Transverse colon (tissue), 4 donors: ENCODE measurements at places on chromosomes 5 and 9. TPM values are rescaled to one million over a fixed set of nuclear protein-coding genes. Genes with fewer than 3 reads are reported as not detected.
A peak's percentile ranks its signal among the peaks of the same experiment; 100 is the strongest.

Gene CCDC192
- total RNA-seq = not detected

- H3K27me3 ChIP-seq = peaks cover 60% of the 10 kb centered on the region
- peaks cover 21% of the 10 kb centered on the region for H3K4me1 ChIP-seq
- peak within 1 kb of the TSS; percentile 39 for H3K4me3 ChIP-seq
- H3K36me3 ChIP-seq = no peaks in the 10 kb centered on the region
- no peak within 1 kb of the TSS for H3K27ac ChIP-seq
Observed at GRCh38 chr9:132409828-132410528, at the start of gene CFAP77. Gene CFAP77, plus strand, starts transcription at chr9:132410211. Its CDS starts 61 bp downstream, at chr9:132410272.

- H3K4me3 ChIP-seq = no peak overlapping the region
- H3K36me3 ChIP-seq = no peaks in the 10 kb centered on the region
- peaks cover 13% of the 10 kb centered on the region for H3K4me1 ChIP-seq
- H3K27ac ChIP-seq = no peak overlapping the region
Observed at GRCh38 chr9:120846251-120846889, 3.6 kb upstream of the PSMD5 start.

GRCh38 chr9:124489222-124489621 lies 18.0 kb downstream of the NR5A1 start:
- DNase-seq = no peak
- H3K36me3 ChIP-seq = no peaks in the 10 kb centered on the region
- H3K4me3 ChIP-seq = no peak overlapping the region
- no peaks in the 10 kb centered on the region for H3K4me1 ChIP-seq
- H3K27me3 ChIP-seq = peaks cover 56% of the 10 kb centered on the region
- no peak overlapping the region for H3K27ac ChIP-seq

- DNase-seq = no peak
- no peak overlapping the region for H3K4me3 ChIP-seq
- no peaks in the 10 kb centered on the region for H3K36me3 ChIP-seq
- H3K27me3 ChIP-seq = no peaks in the 10 kb centered on the region
Observed at GRCh38 chr5:61582205-61582820, 250.3 kb downstream of the ZSWIM6 start.

DNA sequence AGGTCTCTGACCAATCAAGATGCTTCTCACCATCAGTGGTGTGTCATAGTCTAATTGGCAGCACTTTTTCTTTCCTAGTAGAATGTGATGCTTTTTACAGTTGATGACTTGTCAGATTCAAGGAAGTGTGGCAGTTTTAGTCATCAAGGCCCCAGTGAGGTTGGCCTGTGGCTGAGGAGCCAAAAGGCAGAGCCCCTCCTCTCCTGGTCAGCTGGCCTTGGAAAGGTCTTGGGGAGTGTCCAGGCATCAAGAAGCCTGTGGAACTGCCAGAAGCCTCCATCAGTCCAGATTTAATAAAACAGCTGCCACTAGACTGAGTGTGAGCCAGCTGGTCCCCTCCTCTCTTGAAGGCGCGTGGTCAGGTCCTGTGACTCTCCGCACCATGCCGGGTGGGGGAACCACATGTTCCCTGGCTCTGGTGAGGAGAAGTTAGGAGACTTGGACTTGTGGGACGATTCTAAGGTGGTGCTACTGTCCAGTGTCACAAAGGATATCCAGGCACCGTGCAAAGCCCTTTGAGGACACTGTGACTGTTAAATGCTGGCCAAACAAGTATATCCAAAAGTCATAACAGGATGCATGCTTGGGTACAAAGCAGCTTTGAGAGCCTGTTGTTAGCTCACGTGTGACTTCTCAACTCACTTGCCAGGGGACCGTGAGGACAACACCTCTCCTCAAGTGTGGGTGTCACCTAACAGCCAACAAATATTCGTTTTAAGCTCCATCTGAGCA lies 6.1 kb upstream of the ANGPTL2 start:
- peaks cover 12% of the 10 kb centered on the region for H3K4me1 ChIP-seq
- H3K27me3 ChIP-seq = no peaks in the 10 kb centered on the region
- peak overlapping the region; percentile 49 for H3K27ac ChIP-seq
- no peak overlapping the region for H3K4me3 ChIP-seq

DNA sequence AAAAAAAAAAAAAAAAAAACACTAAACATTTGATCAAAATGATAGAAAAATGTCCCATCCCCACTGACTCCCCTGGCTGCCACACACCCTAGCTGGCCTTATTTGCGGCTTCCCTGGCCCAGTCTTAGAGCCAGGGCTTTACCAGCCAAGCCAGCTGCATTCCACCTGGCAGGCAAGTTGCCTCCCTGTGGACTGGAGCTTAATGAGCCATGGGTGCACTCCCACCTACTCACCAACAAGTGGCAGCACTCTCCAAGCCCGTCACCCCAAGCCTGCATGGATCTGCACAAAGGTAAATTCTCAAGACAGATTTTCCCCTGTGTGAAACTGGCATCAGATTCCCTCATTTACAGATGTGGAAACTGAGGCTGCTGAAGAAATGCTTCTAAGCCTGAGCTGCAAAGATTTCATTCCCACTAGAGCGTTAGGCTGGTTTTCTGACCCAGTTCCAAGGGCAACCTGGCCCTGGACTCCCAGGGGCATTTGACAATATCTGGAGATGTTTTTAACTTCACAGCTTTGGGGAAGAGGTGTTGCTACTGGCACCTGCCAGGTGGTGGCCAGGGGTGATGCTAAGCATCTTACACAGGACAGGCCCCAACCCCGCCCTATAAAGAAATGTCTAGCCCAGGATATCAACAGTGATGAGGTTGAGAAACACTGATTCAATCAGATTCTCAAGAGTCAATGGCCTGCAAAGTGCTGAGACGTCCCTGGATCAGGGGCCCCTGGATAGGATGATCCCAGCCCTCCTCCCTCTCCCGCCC lies 21.9 kb upstream of the VDAC1 start:
- H3K36me3 ChIP-seq = no peaks in the 10 kb centered on the region
- no peaks in the 10 kb centered on the region for H3K4me1 ChIP-seq
- H3K27me3 ChIP-seq = no peaks in the 10 kb centered on the region
- DNase-seq = peak; percentile 75

GRCh38 chr9:112731971-112732370 lies 14.1 kb upstream of the INIP start:
- peak; percentile 60 for DNase-seq
- no peak overlapping the region for H3K27ac ChIP-seq
- H3K4me1 ChIP-seq = peaks cover 14% of the 10 kb centered on the region
- H3K4me3 ChIP-seq = no peak overlapping the region
- H3K27me3 ChIP-seq = no peaks in the 10 kb centered on the region

DNA sequence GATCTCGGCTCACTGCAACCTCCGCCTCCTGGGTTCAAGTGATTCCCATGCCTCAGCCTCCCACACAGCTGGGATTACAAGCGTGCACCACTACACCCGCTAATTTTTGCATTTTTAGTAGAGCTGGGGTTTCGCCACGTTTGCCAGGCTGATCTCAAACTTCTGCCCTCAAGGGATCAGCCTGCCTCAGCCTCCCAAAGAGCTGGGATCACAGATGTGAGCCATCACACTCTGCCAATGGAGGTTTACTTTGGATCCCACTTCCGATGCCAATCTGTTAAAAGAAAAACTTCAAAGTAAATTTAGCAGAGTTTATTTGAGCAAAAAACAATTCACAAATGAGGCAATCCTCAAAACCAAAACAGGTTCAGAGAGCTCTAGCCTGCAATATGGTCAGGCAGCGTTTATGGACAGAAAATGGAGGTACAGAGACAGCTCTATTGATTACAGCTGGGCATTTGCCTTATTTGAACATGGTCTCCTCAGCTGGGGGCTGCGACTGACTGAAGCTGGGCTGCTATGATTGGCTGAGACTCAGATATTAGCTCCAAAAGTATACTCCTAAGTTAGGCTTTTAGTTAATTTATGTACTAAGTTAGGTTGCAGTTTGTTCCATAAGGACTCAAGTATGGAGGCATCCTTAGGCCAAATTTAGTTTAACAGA lies 18.6 kb upstream of the UBTD2 start:
- no peaks in the 10 kb centered on the region for H3K4me1 ChIP-seq
- no peak for DNase-seq
- H3K27me3 ChIP-seq = no peaks in the 10 kb centered on the region
- no peak overlapping the region for H3K27ac ChIP-seq
- H3K4me3 ChIP-seq = no peak overlapping the region

DNA sequence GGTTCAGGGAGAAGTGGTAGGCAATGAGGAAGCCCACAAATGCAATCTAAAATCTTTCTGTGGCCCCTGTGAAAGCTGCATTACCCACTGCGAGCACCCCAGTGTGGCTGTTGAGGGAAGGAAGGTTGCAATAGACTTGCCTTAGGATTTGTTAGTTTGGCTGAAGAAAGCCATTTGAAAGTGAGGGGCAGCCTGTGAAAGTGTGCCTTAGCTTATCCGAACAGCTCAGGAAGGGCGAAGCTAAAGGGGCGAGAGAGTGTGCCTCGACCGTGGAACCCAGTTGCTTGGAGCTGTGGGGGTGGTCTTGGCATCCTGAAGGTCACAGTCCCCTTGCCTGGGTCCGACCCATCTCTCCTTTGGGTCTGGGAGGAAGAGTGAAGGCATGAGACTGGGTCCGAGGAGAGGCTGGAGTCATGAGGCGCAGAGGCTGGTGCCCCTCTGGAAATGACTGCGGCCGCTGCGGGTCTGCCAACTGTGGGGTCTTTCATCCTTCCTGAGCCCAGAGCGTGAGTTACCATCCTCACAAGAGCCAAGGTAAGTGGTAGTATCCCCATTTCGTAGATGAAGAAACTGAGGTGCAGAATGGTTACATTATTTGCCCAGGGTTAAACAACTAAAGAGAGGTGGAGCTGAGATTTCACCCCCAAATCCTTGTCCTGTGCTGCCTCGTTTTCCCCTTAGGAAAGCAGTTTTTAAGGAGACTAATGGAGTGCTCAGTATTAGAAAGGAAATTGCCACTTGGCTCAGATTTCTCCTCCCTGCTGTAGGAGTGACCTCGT lies 24.4 kb downstream of the SLC25A25 start:
- no peak for DNase-seq
- peaks cover 14% of the 10 kb centered on the region for H3K4me1 ChIP-seq
- no peaks in the 10 kb centered on the region for H3K27me3 ChIP-seq
- no peak overlapping the region for H3K4me3 ChIP-seq
